ENCODE measurements at places on chromosomes 4 and X.

- DNase-seq, result no peak
These were observed 15.0 kb downstream of the ACSL1 start for GRCh38 chr4:184810720-184811119.

GRCh38 chr4:156523991-156524390 is 447.6 kb downstream of the PDGFC start:
- no peak for DNase-seq

GRCh38 chr4:141860974-141861373 is 224.6 kb downstream of the IL15 start:
- no peak for DNase-seq

GRCh38 chr4:98686847-98687246 is 28.4 kb upstream of the TSPAN5 start:
- no peak for DNase-seq

Measured in effector memory CD8-positive, alpha-beta T cell (primary cell).